H4 (cell line): ENCODE measurements at places on chromosomes 11 and 22. TPM values are rescaled to one million over a fixed set of nuclear protein-coding genes. Genes with fewer than 3 reads are reported as not detected.
A peak's percentile ranks its signal among the peaks of the same experiment; 100 is the strongest.

Gene LMNTD2
- 1.4 and 2.6 TPM in 2 replicates for total RNA-seq

- DNase-seq, result no peak
Observed at GRCh38 chr11:128726458-128727139, 32.7 kb downstream of the FLI1 start.

DNA sequence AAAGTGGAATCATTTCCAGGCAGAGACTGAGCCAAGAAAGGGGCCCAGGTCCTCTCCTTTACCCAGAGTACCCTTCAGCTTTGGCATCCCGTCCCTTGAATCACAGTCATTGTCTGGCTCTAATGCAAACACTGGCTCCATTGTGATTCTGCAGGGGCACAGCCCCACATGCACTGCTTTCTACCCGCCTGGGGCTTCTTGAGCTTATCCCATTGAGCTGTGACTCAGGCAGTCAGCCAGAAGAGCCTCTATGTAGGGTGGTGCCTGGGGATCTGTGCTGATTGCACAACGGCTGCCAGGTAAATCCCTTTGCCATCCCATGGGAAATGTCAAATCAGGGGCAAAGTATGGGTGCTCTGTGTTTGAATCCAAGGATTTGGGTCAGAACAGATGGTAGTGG lies 88.9 kb downstream of the RASSF10 start:
- peak; percentile 53 for DNase-seq

Gene PSMA1
- total RNA-seq, result 566 and 642 TPM in 2 replicates

DNA sequence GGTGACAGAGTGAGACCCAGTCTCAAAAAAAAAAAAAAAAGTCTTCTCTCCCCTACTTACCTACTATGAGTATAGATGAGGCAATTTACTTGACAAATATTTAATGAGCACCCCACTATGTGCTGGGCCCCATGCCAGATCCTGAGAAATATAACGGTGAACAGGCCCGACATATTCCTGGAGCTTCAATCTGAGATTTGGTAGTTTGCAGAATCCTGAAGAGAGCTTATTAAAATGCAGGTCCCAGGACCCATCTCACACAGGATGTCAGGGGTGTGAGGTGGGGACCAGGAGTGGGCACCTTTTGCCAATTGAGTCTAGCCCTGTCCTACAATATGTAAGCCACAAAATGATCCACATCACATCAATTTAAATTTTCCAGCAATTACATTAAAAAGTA lies 44.0 kb downstream of the KCNJ4 start:
- no peak for DNase-seq

- no peak for DNase-seq
Observed at GRCh38 chr11:62398011-62398994, 20.5 kb upstream of the SCGB1A1 start.
